Upper lobe of left lung (tissue), 6 donors: ENCODE measurements at places on chromosomes 11 and 22. TPM values are rescaled to one million over a fixed set of nuclear protein-coding genes. Genes with fewer than 3 reads are reported as not detected.

The MPZL3 gene
- total RNA-seq = 10.5 TPM

DNA sequence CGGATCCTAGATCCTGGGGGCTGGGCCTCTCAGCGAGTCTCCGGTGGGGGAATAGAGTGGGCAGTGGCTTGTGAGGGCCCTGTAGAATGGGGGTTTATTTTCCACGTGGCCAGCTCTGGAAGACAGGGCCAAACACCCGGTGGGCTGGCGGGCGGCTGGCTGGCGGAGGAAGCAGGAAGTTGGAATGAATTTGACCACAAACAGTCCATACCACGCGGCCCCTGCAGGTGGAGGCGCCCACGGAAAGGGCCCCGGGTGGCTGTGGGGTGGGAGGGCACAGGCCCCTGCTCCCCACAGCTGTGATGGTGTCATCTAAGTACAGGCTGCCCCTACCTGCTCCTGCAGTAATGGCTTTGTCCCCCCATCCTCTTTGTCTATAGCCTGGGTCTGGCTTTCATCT lies 15.1 kb downstream of the MCAT start:
- DNase-seq = peak; percentile 76

GRCh38 chr11:134449713-134450112 lies 37.7 kb upstream of the B3GAT1 start:
- DNase-seq = no peak

The MUC5AC gene
- 0.78 TPM for total RNA-seq

GRCh38 chr11:92675303-92675702 lies 294.1 kb upstream of the MTNR1B start:
- DNase-seq = no peak

DNA sequence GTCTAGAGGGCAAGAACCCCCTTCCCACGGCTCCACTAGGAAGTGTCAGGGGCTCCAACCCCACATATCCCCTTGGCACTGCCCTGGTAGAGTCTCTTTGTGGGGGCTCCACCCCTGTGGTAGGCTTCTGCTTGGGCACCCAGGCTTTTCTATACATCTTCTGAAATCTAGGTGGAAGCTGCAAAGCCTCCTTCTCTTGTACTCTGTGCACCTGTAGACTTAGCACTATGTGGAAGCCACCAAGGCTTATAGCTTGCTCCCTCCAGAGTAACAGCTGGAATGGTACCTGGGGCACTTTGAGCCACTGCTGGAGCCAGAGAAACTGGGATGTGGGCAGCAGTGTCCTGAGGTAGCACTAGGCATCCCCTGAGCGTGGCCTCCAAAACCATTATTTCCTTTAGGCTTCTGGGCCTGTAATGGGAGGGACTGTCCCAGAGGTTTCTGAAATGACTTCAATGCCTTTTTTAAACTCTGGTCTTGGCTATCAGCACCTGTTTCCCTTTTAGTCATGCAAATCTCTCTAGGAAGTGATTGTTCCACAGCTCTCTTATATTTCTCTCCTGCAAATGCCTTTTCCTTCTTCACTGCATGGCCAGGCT lies 68.4 kb downstream of the TRAF6 start:
- DNase-seq = no peak

The SCGB1A1 gene
- 85.4 TPM for total RNA-seq

DNA sequence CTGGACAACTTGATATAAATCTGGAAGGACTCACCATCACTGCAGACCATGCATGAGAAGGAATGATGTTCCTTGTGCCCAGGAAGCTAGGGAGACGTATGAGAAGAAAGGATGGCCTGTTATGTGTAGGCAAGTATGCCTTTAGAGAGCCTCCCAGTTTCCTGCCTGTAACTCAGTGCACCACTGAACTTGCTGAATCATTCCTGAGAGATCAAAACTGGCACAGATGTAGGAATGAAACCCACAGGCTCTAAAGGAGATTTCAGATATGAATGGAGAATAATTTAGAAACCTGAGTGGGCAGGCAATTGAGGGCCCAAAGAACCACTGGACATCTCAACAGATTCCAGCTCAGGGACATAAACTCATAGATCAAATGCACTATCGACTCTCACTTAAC lies 38.4 kb upstream of the PRSS23 start:
- no peak for DNase-seq

- peak; percentile 57 for DNase-seq
Observed at GRCh38 chr11:2580571-2581001, 119.2 kb downstream of the KCNQ1OT1 start.

The OR4D5 gene
- not detected for total RNA-seq

DNA sequence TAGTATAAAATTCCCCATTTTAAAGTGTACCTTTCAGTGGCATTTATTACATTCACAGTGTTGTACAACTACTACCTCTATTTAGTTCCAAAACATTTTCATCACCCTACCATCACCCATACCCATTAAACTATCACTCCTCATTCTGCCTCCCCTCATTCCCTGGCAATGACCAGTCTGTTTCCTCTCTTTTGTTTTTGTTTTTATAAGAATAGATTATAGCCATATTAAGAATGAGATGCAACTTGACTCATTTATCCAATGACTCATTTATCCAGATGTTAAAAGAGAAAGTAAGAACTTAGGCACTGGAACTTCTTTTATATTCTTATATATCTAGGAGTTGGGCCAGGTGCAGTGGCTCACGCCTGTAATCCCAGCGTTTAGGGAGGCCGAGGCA lies 156.3 kb downstream of the FAT3 start:
- DNase-seq = no peak

The CCDC89 gene
- 2.3 TPM for total RNA-seq

DNA sequence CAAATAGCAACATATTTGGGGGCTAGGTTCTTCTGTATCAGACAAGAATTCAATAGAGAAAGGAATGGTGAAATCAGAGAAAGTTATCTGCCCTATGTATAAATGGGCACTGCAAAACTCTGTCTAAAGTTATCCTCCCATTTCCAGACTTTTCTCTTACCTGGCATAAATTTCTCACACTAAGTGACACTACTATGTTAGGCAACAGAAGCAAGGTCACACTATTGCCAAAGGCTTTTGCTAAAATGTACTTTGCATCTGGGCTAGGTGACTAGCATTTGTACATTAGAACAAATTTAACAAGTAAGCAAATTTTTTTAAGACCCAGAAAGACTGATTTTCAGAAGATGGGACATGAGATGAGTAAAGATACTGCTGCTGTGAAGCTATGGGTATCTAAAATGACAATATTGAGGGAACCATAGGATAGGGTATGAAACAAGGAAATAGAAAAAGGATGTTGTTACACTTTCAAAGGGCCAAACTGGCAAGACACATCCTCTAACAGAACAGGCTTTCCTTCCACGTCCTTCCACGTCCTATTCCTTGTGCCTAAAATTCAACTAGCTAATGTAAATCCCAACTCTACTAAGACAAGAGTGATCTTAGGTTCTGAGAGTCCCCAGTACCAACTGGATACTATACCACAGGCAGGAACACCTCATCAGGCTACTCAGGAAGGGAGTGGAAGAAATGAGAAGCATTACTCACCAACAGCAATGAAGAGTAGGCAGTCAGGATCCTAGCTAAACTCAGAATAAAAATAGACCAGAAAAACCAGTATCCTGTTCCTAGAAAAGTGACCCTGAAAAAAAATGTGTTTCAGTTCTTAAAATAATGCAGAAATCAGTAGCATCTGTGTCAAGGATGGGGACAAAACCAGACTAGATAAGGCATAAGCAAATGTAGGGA lies 22.6 kb downstream of the GDPD4 start:
- no peak for DNase-seq

- DNase-seq = peak; percentile 68
Observed at GRCh38 chr11:67268081-67268961, 2.0 kb downstream of the GRK2 start.
